Cortex of kidney (tissue), 1 donor: ENCODE measurements at places on chromosomes 16 and 17.

GRCh38 chr17:42309986-42310786 is 21.9 kb downstream of the STAT5A start:
- DNase-seq = no peak

GRCh38 chr16:77359065-77359502 is 75.8 kb downstream of the ADAMTS18 start:
- DNase-seq = no peak

GRCh38 chr16:82701442-82701955 is 74.7 kb downstream of the CDH13 start:
- no peak for DNase-seq

DNA sequence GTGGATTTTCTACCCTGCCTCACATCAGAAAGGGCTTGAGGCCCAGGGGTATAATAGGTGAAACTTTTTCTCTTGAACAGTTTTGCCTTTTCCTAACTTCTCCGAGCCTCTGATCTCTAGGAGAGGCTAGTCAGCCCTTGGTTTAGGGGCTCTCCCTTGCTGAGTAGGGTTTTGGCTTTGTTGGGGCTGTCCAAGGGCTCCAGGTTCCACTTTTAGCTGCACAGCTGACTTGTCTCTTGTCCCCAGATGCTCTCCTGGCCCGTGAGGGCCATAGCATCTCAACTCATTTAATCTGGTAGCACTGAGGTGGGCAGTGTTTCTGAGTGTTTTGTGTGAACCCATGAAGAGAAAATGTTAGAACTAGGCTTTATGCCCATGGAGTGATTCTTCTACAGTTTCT is 103.9 kb downstream of the MSI2 start:
- DNase-seq = no peak

- DNase-seq = no peak
Observed at GRCh38 chr17:29165800-29166506, 14.2 kb downstream of the MYO18A start.

DNA sequence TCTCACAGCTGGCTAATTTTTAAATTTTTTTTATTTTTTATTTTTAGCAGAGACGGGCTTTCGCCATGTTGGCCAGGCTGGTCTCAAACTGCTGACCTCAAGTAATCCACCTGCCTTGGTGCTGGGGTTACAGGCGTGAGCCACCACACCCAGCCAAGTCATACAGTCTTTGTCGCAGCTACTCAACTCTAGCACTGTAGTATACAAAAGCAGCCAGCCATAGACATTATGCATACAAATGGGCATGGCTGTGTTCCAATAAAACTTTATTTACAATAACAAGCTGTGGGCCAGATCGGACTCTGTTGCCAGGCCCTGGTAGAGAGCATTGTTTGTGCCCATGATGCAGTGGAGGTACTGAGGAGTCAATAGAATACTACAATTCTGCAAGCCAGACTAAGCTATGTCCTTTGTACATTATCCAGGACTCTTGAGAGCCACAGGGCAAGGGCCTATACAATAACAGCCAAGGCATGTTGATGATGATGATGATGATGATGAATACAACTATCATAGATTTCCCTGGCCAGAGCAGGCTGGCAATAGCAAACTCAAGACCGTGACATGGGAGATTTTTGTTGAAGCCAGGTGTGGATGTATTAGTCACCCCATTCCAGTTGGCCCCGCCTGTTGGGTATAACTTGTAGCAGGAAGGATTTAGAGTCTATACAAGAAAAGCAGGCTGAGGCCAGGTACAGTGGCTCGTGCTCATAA is 101.8 kb downstream of the MYH11 start:
- no peak for DNase-seq

GRCh38 chr16:73792199-73793020 is 504.2 kb upstream of the PSMD7 start:
- no peak for DNase-seq

DNA sequence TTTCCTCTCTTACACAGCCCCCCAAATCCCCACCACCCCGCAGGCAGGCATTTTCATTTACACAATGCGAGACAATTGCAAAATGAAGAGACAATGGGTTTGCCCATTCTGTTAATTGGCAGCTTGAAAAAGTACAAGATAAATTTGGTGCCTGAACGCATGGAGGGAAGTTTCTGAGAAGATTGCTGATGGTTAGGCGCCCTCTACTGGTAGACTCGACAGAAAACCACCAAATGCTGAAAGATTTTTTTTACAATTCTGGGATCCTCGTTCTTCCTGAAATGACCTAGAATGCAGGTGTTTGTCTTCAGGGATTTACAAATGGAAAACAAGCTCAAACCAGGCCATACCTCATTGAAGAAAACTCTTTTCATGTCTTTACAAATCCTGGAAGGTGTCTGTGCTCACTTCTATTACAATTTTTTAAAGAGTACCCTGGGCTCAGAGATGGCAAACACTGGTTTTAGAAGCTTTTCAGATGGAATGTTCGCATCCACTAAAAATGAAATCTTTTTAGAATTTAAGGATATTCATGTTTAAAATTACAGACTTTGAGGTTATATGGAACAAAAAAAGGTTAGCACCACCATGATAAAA is 338.5 kb downstream of the PMP22 start:
- DNase-seq = no peak

DNA sequence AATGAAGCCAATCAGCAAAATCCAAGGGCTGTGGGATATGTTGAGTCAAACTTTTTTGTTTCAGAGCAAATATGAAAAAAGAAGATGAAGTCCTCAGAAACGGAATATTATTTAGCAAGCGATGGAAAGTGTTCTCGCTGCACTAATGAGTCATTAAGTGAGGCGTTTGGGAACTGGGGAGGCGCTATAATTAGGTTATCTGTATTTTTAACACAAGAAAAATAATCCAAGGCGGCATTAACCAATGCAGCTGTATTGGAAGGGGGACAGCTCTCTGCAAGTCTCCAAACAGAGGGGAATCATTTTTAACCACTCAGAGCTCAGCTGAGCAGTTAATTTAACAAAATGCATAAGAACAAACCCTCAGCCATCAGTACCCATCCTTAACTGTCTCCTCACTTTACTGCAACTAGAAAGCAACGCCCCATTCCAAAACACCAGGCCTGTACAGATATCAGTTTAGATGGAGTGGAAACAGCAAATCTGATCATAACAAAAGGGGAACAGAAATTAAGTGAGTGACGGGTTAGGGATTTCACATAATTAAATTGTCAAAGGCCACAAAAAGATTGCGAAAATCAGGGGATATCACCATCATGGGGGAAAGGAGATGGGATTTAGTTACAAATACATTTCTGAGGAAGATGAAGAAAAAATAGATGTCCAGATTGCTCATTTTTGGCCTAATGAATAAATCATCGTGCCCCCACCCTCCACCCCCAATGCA is 211.0 kb upstream of the TOX3 start:
- no peak for DNase-seq

DNA sequence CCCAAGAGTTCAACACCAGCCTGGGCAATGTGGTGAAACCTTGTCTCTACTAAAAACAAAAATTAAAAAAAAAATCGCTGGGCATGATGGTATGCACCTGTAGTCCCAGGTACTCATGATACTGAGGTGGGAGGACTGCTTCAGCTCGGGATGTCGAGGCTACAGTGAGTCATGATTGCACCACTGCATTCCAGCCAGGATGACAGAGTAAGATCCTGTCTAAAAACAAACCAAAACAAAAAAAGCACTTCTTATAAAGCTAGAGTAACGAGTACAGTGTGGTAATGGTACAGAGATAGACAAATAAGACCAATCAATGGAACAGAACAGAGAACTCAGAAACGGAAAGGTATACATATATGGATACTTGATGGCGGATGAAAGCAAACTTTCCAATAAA is 4.4 kb downstream of the NSMCE1 start:
- no peak for DNase-seq

- no peak for DNase-seq
Observed at GRCh38 chr17:48012654-48013053, 24.9 kb downstream of the COPZ2 start.

GRCh38 chr17:19335951-19336631 is 26.4 kb downstream of the B9D1 start:
- DNase-seq = no peak

DNA sequence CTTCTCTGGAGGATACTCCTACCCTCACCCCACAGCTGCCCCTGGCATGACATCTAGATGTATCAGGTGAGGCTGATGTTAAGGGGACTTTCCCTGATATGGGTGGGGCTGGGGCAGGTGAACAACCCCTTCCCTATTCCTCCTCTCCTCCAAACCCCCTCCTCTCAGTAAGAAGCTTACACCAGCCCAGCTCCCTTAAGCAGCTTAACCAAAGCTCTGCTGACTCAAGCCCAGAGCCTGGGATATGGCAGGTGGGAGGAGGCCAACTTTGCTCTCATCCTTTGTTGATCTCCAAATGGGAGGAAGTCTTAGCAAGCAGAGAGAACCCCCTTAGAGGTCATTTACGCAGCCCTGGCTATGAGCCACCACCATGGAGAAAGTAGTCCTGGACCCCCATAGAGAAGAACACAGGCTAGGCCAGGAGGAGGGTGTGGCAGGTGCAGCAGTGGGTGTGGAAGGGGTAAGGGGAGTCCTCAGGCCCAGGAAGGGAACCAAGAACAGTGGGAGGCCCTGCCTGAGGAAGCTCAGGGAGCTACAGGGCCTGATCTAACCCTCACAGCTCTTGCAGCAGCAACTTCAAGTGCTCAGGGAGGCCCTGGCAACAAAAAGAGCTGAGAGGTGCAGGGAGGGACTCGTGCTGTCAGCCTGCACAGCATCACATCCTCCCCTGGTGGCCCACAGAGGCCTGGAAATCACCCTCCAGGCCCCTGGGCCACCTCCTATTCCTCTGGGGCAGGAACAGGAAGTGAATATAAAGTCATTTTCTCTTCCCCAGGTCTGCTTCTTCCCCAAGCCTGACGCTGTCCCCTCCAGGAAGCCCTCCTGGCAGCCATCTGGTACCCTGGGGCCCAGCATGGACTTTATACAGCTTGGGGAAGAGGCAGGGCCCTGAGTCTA is 2.9 kb downstream of the UNC119 start:
- no peak for DNase-seq

DNA sequence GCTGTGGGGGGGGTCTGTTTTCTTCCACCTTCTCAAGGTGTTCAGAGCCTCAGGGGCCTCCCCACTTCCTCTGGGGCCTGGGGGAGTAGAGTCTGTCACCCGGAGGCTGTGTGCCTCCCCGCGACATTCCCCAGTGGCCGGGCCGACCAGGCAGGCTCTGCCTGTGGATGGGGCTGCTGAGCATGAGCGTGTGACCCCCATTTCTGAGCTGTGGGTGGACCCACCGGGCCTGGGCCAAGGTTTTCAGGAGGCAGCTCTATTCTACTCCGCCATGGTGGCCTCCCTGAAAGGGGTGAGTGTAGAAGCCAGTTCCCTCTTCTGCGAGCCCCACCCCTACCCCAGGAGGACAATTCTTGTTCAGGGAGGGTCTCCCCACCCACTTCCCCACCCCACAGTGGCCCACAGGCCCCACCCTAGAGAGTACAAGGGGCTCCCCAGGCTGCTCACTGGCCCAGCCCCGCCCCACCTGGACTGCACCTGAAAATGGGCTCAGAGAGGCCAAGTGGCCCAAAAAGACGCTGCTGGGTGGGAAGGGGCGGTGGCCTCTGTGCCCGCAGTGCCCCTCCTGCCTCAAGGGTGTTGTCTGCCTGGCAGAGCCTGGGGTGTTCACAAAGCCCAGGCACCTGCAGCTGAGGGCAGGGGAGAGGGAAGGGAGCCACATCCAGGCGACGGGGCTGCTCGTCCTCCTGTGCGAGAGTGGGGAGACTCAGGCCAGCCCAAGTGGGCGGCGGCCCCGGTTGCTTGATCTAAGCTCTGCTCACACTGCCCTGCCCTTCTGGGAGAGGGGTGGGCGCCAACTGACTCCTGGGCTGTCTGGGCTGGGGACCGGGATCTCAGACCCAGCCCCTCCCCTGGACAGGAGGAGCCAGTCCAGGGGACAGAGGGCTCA is 1.3 kb downstream of the MSLN start:
- no peak for DNase-seq

GRCh38 chr16:24499193-24499814 is 40.1 kb upstream of the RBBP6 start:
- DNase-seq = no peak

GRCh38 chr17:44840936-44841335 is 6.7 kb upstream of the HIGD1B start:
- DNase-seq = no peak

- no peak for DNase-seq
Observed at GRCh38 chr17:19558946-19559345, 25.3 kb downstream of the SLC47A1 start.

DNA sequence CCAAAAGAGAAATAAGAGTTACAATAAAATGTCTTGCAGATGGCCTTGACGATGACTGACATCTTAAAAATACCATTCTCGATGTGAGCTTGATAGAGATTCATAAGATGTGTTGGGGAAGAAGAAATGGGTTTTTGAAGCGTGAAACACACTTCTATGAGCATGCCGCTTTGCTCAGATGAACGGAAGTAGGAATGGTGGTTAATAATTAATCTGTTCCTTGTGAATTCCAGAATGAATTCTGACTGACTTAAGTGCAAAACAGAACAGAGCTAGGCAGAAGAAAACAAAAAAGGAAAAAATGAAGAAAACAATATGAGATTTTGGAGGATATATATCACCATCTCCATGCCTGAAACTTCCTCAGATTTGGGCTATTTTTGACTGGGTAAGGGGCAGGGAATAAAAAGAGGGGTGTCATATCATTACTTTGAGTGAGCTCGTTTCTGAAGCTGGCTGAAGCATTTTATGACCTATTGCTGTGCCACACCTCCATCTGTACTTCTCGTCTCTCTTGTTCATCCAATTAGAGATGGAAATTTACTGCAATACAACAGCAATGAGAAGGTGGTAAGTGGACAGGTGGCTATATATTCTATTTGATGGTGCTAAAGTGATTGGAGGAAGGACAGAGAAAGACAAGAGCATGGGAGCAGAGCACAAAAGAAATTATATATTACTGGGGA is 1152.0 kb upstream of the CDH8 start:
- DNase-seq = no peak

DNA sequence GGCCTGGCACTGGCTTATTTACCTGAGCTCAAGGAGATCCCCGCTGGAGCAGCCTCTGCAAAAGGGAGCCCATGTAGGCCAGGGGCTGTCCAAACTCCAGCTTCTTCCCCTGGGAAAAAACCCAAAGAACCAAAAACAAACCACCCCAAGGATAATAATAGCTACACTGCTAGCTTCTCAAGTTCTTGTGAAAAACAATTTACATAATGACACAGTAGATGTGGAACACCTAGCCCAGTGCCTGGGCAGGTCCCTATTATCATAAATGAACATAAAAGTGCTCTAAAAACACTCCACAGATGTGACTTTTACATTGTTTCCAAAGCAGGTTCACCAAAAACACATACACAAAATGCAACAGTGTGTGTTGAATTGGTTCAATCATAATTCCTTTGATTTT is 27.3 kb downstream of the CENPV start:
- no peak for DNase-seq

GRCh38 chr16:52535076-52535475 is 11.9 kb downstream of the TOX3 start:
- no peak for DNase-seq

GRCh38 chr16:84278968-84279367 is 15.7 kb upstream of the WFDC1 start:
- no peak for DNase-seq

DNA sequence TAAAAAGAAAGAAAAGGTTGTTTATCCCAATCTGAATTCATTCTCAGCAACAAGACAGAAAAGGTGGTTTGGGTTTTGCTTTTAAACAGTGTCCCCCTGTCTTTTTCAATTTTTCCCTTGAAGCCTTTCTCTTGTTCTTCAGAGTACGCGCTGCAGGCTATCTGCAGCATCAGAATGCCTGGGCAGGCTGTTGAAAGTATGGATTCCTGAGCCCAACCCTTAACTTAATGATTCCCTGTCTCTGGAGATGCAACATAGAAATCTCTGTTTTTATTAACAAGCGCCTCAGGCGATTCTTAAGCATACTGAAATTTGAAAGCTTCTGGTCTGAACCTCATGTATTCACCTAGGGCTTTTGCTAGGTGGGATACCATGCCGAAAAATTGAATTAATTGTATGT is 32.1 kb downstream of the DGKE start:
- DNase-seq = no peak
